GM12892 (cell line): ENCODE measurements at places on chromosomes 3 and 15.

- DNase-seq, result peak; percentile 46
These were observed 37.8 kb upstream of the USP3 start for GRCh38 chr15:63466378-63467192.

DNA sequence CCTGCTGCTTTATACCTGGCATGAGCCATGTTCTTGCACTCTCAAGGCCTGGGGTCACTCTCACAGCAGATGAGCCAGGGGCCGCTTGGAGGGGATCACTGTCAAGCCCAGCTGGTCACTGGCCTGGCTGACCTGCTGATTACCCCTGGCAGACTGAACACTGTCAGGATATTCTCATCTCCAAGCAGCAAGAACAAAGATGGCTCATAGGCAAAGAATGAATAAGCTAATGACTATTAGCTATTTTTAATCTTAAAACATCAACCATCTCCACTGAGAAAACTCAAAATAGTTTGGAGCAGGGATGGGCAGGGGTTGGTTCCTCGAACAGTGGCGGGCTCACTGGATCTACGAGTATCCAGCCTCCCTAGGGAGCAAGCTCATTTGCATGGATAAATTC lies 64.4 kb upstream of the ACAN start:
- no peak for DNase-seq

GRCh38 chr3:197458906-197459470 lies 96.8 kb downstream of the BDH1 start:
- DNase-seq, result no peak

GRCh38 chr3:167487556-167487955 lies 13.7 kb upstream of the SERPINI2 start:
- no peak for DNase-seq

DNA sequence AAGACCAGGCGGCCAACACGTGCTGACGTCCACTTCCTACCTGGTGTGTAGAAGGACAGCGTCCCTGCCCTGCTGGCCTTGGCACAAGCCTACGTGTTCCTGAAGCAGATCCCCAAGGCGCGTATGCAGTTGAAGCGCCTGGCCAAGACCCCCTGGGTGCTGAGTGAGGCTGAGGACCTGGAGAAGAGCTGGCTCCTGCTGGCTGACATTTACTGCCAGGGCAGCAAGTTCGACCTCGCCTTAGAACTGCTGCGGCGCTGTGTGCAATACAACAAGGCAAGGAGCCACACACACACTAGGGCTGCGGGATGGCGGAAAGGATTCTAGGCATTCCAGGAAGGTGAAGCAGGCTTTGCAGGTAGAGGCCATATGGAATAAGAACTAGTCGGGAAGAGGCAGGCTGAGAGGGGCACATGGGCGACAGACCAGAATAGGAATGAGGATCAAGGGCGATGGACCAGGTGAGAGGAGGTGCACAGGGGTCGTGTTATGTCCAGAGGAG lies 15.9 kb downstream of the CSRNP1 start:
- DNase-seq, result no peak

DNA sequence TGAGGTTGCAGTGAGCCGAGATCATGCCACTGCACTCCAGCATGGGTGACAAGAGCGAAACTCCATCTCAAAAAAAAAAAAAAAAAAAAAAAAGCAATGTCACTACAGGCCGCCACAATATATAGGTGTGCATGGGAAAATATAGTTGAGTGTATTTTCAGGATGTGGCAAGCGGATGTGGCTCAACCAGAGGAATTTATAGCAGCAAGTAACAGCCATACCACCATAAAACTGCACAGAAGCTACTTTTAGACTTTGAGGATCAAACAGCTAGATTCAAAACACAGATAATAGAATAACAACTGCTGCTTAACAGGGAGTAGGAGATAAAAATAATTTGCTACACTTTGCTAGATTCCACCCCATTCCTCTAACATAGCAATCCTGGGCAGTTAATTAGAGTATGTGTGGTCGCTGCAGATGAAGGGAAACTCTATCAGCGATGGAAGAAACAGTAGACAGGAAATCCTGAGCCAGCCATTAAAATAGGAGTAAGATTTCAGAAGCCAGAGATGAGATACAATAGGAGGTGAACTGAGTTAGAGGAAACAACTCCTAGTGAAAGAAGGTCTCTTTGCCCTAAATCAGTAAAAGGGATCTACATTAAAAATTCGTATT lies 318.7 kb upstream of the STT3B start:
- no peak for DNase-seq

DNA sequence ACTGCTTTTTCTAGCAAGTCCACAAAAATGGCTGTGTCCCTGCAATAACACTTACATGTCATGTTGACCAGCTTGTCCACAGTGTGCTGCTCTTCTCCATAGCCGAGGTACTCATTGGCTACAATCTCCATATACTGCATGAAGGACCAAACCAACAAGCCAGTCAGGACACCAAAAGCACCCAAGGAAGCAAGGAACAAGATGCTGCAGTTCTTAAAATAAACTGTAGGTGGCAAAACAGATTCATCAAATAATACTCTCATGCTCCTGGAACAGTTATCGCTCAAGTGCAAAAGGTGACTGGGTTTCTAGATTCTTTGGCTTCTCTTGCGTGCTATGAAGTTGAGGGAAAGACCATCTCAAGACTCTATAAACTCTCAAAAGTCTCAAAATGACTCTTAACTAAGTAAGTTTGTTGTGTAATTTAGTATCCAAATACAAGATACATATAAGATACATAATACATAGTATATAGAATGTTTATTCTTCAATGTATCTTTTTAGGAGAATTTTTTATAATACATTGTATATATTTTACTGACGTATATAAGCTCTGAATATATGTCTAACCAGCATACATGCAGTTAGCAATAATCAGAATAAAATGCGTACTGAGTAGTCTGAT lies 57.0 kb downstream of the NEK10 start:
- peak; percentile 13 for DNase-seq

DNA sequence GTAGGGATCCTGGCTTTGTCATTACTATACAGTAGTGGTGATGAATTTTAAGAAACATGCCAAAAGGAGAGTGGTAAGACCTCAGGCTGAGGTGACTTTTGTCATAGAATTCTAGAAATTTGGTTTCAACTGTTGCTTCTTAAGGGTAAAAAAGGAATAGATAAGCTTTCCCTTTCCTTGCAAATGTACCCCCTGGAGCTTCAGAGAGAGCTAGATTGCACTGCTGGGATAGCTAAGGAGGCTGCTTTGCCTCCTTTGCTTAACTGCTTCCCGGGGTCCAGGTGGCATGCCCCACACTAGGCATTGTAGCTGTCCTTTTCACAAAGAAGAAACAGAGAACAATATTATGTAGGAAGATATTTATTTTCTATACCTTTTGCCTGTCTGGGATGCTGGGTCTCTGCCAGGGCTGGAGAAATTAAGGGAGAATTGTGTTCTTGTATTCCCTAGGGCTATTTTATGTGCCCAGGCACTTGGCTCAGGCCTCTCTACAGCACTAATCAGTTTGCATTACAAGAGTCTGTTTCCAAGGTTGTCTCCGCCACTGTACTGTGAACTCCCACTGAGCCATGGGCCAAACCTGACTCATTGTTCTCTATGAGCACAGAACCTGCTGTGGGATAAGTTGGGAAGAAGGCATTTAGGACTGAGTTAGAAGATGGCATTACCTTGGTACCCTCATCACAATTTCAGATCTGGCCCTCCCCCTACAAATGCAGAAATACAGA lies 460.0 kb downstream of the PDCD6IP start:
- DNase-seq, result no peak

DNA sequence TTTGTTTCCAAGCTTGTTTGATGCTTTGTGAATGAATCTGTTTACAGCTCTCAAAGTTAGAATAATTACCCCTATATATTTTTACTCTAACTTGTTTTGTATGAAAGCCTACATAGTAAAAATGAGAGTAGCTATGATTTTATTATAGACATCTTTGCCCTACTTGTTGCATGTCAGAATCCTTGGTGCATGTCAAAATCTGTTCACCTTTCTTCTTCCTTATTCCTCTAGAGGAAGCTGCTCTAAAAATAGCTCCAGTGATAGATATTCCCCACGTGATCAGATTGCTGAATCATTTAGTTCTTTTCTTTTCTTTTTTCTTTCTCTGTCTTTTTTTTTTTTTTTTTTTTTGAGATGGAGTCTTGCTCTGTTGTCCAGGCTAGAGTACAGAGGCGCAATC lies 39.8 kb downstream of the LRRC49 start:
- DNase-seq, result no peak

- DNase-seq, result no peak
These were observed 138.9 kb downstream of the EPHA3 start for GRCh38 chr3:89246326-89246725.
